ENCODE measurements at places on chromosomes 11 and 22. TPM values are rescaled to one million over a fixed set of nuclear protein-coding genes. Genes with fewer than 3 reads are reported as not detected.

GRCh38 chr11:65854852-65855837 is 2.8 kb downstream of the CFL1 start:
- DNase-seq, result no peak

GRCh38 chr22:39030705-39031104 is 9.8 kb downstream of the APOBEC3D start:
- no peak for DNase-seq

The SAA4 gene
- not detected for total RNA-seq

GRCh38 chr22:44743804-44744211 is 8.6 kb upstream of the ARHGAP8 start:
- DNase-seq, result no peak
